ENCODE measurements at places on chromosomes 13 and 19. TPM values are rescaled to one million over a fixed set of nuclear protein-coding genes. Genes with fewer than 3 reads are reported as not detected.

The PSG4 gene
- 0.24 TPM for total RNA-seq

The BCAM gene
- total RNA-seq: 3.6 TPM

The C13orf42 gene
- total RNA-seq: not detected

The ZNF528 gene
- 42.9 TPM for total RNA-seq

The LILRB1 gene
- not detected for total RNA-seq

The SLC35E1 gene
- 34.7 TPM for total RNA-seq

The RETN gene
- not detected for total RNA-seq
